CD4-positive, alpha-beta T cell treated with Interleukin-4 for 1 hour (primary cell): ENCODE measurements at places on chromosomes 13 and 19.

DNA sequence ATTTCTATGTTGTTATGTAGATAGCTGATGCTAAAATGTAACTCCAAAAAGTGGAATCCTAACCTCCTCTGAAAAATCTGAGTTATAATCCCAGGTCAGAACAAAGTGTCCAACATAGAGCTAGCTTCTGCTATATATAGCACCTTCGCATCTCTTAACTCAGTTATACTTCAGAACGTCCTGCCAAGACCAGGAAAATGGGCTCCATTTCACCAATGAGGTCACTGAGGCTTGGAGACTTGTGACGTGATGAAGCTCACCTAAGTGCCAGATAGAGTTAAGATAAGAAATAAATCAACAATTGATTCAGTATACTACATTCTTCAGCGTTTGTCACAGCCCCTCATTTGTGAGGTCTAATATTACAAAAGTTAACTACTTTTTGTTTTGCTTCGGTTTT lies 88.8 kb downstream of the KCTD12 start:
- no peak for DNase-seq

GRCh38 chr19:49857838-49858087 lies 6.8 kb downstream of the PTOV1 start:
- DNase-seq = no peak

DNA sequence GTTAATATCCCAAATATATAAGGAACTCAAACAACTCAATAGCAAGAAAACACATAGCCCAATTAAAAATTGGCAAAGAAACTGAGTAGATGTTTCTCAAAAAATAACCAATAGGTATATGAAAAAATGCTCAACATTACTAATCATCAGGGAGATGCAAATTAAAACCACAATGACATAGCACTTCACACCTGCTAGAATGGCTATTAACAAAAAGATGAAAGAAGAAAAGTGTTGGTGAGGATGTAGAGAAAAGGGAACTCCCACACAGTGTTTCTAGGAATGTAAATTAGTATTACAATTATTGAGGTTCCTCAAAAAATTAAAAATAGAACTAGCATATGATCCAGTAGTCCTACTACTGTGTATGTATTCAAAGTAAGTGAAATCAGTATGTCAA lies 1212.8 kb downstream of the DIAPH3 start:
- DNase-seq = no peak

GRCh38 chr19:917323-918151 lies at the start of gene KISS1R:
KISS1R (plus strand) TSS chr19:917333; CDS start chr19:917503, 170 bp downstream.
- peak; percentile 57 for DNase-seq

- DNase-seq = no peak
Measured at GRCh38 chr13:53601113-53601512, 572.5 kb downstream of the OLFM4 start.

- no peak for DNase-seq
Measured at GRCh38 chr13:53311561-53311960, 282.9 kb downstream of the OLFM4 start.

GRCh38 chr13:99299256-99299919 lies 7.8 kb downstream of the GPR183 start:
- DNase-seq = no peak

DNA sequence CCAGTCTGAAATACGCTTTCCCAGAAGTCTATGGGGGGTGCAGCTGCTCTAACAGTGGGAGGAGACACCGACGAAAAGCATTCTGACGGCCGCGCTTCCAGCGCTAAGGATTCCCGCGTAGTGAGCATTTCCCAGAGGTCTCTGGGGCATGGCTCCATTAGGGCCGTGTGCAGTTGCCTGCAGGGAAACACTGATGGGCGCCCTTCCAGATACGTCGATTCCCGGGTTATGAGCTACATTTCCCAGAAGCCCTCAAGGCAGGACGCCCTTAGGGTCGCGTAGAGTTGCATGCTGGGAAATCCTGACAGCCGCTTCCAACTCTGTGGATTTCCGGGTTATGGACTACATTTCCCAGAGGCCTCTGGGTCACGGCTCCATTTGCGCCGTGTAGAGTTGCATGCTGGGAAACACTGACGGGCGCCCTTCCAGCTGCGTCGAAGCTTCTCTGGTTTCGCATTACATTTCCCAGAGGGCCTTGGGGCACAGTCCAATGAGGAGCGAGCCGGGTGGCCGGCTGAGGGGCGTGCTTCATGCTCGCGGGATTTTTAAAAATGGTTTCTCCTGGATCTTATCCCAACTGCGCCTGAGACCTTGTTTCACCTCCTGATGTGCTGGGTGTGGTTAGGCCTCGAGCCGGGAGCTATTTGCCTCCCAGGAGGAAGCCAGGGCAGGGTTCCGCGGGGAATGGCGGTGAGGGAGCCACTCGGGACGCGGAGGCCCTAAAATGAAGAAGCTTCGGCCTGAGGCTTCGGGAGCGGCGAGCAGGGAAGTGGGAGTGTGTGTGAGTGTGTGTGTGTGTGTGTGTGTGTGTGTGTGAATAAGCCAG lies 17.2 kb upstream of the ZNF331 start:
- peak; percentile 96 for DNase-seq

- no peak for DNase-seq
Measured at GRCh38 chr13:41085961-41086585, 24.8 kb downstream of the WBP4 start.

DNA sequence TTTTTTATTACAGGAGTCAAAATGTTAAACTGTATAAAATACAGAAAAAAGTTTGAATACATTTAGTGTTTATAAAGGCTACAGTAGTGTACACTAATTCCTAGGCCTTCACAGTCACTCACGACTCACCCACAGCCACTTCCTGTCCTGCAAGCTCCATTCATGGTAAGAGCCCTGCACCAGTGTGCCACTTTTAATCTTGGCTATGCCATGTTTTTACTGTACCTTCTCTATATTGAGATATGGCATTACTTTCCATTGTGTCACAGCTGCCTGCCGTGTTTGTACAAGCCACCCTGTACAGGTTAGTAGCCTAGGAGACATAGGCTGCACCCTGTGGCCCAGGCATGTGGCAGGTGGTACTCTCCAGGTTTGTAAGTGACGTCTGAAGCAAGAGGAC lies 32.1 kb downstream of the C1QTNF9 start:
- no peak for DNase-seq

GRCh38 chr19:40610396-40611064 lies 9.4 kb downstream of the LTBP4 start:
- DNase-seq = peak; percentile 73

DNA sequence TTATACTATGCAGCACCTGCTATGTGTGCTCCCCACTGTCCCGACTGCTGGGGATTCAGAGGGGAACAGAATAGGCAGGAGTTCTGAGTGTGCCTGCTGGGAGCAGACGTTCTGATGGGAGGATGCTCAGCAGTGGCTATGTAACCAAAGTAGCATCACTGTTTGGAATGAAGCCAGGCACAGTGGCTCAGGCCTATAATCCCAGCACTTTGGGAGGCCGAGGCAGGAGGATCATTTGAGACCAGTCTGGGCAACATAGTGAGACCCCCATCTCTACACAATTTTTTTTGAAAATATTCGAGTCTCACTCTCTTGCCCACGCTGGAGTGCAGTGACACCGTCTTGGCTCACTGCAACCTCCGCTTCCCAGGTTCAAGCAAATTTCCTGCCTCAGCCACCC lies 6.0 kb downstream of the ATG4D start:
- no peak for DNase-seq

DNA sequence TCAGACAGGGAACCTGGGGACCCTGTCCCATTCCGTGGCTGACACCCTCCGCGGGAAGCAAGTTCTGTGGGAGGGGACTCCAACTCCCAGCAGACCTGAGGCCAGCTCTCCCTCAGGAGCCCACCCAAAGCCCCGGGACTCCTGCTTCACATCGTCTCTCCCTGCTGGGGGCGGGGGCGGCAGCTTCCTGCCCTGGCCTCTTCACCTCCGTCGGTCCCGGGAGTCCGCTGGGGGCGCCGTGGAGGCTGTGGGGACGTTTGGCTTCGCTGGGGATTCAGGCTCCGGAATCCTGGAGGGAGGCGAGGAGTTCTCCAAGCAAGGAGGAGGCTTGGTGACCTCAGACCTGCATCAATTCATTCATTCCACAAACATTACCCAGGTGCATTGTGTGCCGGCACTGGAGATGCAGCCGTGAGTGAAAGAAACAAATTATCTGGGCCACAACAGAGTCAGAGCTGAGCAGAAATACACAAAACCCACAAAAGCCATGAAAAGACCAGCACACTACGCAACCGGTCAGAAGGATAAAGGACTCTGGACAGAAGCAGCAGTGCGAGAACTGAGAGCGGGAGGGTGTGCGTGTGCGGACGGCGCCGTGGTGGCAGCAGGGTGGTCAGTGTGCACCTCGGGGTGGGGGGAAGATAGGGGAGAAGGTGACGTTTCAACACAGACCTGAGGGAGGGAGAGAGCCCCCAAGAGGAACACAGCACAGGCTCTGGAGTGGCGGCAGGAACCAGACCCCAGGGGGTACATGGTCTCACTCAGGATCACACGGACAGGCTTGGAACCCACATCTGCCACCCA lies 19.0 kb downstream of the EPS8L1 start:
- DNase-seq = no peak

DNA sequence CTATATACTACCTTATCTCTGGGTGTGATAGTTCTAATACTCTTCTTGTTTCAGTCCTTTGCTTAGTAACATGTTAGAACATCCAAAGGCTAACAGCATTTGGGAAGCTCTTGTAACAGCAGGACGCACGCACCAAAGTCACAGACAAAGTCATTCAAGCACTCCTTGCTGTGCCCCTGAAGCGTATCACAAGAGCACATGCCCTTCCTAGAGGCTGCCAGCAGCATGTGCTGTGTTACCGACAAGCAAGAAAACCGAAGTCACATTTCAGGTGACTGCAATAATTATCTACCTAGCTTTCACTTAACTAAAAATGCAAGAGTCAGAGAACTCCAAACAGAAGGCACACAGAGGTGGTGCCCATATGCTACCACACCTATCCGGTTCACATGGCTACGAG lies 194.1 kb downstream of the KLF12 start:
- DNase-seq = no peak

GRCh38 chr13:23323946-23324709 lies 109.4 kb downstream of the SACS start:
- DNase-seq = no peak

DNA sequence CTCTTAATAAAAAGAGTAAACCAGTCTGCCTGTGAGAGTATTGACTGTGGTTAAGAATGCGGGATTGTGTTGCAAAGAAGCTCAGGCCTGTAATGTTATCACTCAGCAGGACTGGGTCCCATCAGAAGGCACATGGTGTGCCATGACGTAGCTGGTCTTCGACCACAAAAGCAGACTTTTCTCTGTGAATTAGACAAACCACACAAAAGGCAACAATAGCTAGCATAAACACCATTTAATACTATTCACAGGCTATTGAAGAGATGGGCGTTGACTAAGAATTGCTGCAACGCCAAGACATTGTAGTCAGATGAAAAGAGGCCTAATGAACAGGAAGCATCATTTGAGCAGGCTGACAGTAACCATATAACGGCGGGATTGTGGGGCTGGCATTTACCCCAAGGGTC lies 235.6 kb upstream of the SOX21 start:
- DNase-seq = no peak

- DNase-seq = no peak
Measured at GRCh38 chr19:4566402-4567051, 7.0 kb upstream of the SEMA6B start.

GRCh38 chr13:113952151-113952982 lies 21.5 kb downstream of the C13orf46 start:
- DNase-seq = no peak

- no peak for DNase-seq
Measured at GRCh38 chr13:80476953-80477352, 136.0 kb upstream of the SPRY2 start.

DNA sequence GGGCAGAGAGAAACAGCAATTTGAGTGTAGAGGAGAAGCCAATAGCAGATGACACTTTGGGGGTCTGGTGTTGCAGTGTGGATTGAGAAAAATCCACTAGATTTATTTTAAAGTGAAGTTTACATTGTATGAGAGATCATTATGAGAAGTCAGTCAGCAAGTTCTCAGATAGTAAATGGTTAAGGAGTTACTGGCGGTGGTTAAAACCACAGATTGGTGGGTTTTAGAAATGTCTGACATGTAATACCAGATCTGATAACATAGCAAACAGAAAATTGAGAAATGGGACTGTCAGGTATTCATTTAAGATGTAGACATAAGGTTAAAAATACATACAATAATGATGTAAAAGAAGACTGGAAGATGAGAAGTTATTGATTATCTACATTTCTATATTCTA lies 7.2 kb downstream of the ABHD13 start:
- no peak for DNase-seq

GRCh38 chr19:46896076-46896794 lies 35.4 kb downstream of the ARHGAP35 start:
- no peak for DNase-seq

GRCh38 chr13:65825039-65825438 lies 1405.1 kb downstream of the PCDH9 start:
- DNase-seq = no peak

- DNase-seq = peak; percentile 70
Measured at GRCh38 chr19:18307271-18307681, 15.6 kb downstream of the LSM4 start.

DNA sequence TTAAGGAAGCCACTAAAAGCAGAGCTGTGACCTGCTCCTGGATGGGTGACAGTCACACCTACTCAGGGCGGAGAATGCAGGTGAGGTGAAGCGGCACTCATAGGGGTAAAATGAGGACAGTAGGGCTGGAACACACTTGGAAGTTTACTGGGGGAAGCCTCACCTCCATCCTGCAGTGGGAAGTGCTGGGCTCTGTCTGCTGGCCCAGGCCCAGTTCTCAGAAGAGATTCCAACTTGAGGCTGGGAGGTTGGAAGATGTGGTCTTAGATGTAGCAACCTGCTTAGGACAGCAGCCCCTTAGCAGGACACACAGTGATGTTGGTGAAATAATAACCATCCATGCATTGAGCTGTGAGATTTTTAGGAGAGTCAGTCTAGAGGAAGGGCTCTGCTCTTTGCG lies 4.6 kb downstream of the MEDAG start:
- no peak for DNase-seq

- peak; percentile 69 for DNase-seq
Measured at GRCh38 chr13:48401480-48401879, 11.4 kb downstream of the LPAR6 start.
